ENCODE measurements at places on chromosomes 12 and 14.

DNA sequence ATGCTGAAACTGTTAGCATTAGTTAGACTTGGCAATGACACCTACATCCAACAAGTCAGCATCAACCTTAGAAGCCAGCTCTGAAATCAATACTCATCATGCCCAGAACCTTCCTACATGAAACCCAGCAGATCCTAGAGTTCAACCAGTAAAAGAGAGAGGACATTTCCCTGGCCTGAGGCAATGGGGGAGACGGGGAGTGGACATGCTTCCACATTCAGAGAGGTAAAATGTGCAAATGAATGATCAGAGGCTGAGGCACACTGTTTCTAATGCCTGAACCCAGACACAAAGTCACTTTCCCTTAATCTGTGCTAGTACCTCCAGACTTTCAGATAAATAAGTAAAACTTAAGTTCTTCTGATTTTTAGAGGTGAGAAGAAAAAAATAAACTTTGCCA lies 34.5 kb downstream of the ERO1A start:
- H3K4me3 ChIP-seq = no peak overlapping the region
- DNase-seq = no peak
- H3K36me3 ChIP-seq = peaks cover 13% of the 10 kb centered on the region
- no peaks in the 10 kb centered on the region for H3K4me1 ChIP-seq
- no peaks in the 10 kb centered on the region for H3K27me3 ChIP-seq

DNA sequence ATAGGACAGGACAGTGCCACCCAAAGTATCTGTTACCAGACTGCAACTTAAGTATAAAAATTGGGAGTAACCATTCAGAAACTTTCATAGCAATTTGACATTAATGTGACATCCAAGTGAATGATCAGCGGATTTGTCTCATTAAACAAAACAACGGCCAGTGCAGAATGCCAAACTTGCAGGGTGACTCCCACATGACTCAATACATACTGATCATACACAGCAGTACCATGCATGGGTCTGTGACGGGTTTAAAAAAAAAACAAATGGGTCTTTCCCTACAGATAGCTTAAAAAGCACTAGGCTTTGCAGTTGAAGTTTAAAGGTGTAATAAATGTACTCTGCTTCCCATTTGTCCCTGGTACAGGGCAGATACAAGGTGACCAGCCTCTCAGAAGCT lies 116.6 kb downstream of the SLC35F4 start:
- H3K27ac ChIP-seq = no peak overlapping the region
- no peaks in the 10 kb centered on the region for H3K27me3 ChIP-seq
- DNase-seq = no peak
- H3K36me3 ChIP-seq = no peaks in the 10 kb centered on the region
- H3K4me1 ChIP-seq = no peaks in the 10 kb centered on the region

DNA sequence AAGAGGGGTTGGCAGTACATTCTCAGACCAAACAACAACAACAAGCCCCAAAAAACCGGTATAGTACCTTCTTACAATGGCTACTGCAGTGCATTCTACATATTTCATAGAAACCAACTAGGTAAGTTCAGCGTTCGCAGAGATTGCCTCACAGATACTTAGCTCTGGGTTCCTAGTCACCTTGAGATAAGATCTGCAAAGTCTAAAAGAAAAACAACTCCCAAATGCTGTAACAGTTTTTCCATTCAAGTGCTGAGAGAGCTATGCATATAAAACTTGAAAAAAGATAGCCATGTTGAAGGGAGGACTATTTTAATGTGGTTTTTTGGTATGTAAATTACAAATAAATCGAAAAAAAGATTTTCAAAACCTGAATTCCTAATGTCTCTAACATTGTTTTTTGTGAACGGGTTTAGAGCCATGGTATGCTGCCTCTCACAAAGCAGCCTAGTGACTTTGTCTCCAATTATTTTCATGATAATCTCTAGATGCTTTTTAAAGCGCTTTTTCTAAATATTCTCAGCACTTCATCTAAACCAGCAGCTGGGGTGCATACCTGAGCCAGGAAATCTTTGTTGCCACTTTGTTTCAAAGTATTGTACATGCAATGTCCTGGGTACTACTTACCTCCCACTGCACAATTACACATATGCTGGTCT lies 56.6 kb upstream of the CRACR2A start:
- no peak for DNase-seq
- peaks cover 22% of the 10 kb centered on the region for H3K36me3 ChIP-seq
- H3K4me1 ChIP-seq = no peaks in the 10 kb centered on the region
- no peak overlapping the region for H3K4me3 ChIP-seq
- no peaks in the 10 kb centered on the region for H3K27me3 ChIP-seq

DNA sequence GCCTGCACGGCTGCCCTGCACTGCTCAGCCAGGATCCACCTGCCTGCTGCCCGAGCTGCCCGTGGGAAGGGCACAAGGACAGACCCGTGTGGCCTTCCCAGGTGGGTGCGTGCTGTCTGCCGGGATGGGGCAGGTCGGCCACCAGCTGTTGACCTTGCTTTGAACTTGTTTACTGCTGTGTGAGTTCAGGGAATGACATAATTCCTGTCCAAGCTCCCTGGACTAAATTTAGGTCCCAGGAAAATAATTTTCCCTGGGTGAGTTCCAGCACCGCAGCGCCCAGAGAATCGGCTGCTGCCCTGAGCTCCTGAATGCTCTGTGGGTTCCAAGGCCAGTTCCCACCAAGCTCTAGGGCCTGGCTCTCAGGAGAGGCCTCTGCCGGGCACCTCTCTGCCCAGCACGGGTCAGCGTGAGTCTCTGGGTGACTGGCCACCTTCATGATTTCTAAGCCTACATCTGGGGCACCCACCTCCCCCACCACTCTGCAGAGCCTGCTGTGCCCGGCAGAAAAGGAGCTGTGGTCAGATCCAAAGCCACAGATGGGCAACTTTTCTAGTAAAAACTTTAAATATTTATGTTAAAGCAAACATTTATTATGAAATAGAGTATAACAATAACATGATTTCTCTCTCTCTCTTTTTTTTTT lies 27.2 kb upstream of the MLXIP start:
- H3K4me1 ChIP-seq = no peaks in the 10 kb centered on the region
- no peaks in the 10 kb centered on the region for H3K27me3 ChIP-seq
- H3K36me3 ChIP-seq = peaks cover 4% of the 10 kb centered on the region
- H3K4me3 ChIP-seq = no peak overlapping the region

GRCh38 chr14:55426891-55427290 lies 13.5 kb downstream of the TBPL2 start:
- no peaks in the 10 kb centered on the region for H3K27me3 ChIP-seq
- H3K27ac ChIP-seq = no peak overlapping the region
- no peaks in the 10 kb centered on the region for H3K4me1 ChIP-seq
- no peak for DNase-seq
- no peaks in the 10 kb centered on the region for H3K36me3 ChIP-seq
- H3K4me3 ChIP-seq = no peak overlapping the region
